ENCODE measurements at places on chromosomes 12 and 14.

DNA sequence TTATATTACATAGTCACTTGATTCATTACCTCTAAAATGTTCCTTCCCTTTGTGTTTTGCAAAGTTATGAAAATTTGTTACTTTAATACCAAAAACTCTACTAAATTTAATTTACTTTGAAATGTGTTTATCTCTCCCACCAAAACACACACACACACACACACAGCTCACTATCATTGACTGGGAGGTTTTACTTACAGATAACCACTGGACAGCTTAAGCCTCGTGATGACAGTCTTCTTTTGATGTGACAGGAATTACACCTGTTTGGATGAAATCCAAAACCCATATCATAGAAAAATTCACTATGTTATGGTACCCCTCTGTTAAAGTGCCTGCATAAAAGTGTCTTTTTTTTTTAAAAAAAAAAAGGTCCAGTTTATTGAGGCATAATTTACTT is 15.6 kb downstream of the BBS10 start:
- DNase-seq, result no peak

DNA sequence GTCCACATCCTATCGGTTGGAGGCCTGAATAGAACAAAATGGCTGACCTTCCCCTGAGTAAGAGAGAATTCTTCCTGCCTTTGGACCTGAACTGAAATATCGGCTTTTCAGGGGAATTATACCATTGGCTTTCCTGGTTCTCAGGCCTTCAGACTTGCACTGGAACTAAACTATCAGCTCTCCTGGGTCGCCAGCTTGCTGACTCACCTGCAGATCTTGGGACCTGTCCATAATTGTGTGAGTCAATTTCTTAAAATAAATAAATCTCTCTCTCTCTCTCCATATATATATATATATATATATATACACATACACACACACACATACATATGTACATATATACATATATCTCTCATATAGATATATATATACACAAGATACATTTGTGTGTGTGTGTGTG is 41.6 kb downstream of the KCNK10 start:
- no peak for DNase-seq

DNA sequence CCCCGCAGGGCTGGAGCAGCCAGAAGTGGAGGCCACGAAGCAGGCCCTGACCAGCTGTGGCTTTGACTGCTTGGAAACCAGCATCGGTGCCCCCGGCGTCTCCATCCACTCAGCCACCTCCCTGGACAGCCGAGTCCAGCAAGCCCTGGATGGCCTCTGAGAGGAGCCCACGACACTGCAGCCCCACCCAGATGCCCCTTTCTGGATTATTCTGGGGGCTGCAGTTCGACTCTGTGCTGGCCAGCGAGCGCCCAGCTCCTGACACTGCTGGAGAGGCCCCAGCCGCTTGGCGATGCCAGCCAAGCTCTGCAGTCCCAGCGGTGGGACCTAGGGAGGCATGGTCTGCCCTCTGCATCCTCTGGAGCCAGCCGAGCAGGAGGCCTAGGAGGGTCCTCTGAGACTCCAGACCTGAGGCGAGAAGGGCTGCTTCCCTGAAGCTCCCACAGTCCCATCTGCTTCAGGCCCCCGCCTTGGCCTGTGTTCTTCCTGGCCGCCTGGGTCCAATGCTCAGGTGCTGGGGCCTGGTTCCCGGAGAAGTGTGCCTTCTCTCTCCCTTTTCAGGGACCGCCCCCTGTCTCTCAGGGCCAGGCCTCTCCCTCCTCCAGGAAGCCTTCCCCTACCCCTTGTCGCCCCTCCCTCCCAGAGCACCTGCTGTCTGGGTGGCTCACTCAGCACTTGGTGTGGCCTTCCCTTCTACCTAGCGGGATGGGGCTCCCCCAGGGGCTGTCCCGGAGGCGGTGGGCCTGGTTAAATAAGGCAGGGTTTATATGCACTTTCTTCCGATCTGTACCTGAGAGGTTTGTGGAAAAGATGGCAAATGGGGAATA is 23.0 kb downstream of the MVK start:
- no peak for DNase-seq

GRCh38 chr12:5884866-5885265 is 60.2 kb downstream of the ANO2 start:
- DNase-seq, result no peak

- no peak for DNase-seq
These were observed 136.5 kb upstream of the AMIGO2 start for GRCh38 chr12:47216150-47216677.

- peak; percentile 72 for DNase-seq
These were observed 45.5 kb downstream of the FGD4 start for GRCh38 chr12:32444895-32445294.

GRCh38 chr12:32603858-32604257 is 75.2 kb upstream of the DNM1L start:
- DNase-seq, result no peak

DNA sequence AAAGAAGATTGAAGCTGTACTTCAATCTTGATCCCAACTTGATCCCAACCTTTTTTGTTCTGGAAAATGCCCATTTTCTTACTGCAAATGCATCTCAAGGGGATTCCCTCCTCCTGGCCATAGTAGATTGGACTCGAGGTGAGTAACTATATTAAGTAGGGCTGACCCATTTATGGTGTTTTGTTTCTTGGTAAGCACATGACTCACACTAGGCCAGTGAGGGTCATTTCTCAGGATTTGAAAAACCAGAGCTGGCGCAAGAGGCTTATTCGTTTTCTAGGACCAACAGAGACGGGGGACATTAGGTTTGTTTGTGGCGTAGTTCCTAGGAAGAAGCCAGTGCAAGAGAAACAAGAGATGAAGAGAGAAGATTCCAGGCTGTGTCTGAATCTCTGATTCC is 51.4 kb downstream of the MRPL42 start:
- peak; percentile 85 for DNase-seq

DNA sequence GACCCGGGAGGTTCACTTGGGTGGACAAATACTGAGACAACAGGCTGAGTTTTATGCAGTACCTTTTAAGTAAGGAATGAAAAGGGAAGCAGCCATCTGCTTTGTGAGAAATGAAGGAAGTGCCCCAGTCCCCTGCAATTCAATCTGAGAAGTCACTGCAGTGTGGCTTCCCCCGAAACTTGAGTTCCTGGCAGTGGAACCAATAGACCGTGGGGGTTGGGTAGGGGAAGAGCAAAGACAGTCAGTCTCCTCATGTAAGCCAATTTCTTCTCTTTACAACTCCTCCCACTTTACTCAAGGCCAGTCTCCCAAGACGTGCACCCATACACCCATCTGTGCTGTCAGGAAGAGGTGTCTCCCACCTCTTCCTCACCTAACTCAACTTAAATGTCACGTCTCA is 206.5 kb downstream of the BCAT1 start:
- no peak for DNase-seq

GRCh38 chr12:97568336-97569180 is 106.0 kb downstream of the RMST start:
- DNase-seq, result no peak

DNA sequence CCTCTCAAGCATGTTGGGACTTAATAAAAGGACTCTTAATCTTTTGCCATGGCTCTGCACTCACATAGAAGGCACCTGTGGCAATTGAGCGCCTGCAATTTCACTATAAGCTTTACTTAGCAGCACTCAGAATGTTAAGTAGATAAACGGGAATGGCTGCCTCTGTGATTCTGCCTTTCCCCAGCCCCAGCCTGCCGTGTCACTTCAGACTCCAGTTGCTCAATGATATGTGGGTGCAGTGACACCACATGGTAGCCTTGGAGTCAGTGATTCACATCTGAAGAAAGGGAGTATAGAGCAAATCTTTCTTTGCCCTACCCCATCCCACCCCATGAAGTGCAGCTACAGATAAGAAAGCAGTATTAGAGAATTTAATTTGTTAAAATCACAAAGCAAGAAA is 96.1 kb downstream of the ZFC3H1 start:
- DNase-seq, result no peak

- no peak for DNase-seq
These were observed 52.6 kb downstream of the FZD10 start for GRCh38 chr12:130214686-130215395.

DNA sequence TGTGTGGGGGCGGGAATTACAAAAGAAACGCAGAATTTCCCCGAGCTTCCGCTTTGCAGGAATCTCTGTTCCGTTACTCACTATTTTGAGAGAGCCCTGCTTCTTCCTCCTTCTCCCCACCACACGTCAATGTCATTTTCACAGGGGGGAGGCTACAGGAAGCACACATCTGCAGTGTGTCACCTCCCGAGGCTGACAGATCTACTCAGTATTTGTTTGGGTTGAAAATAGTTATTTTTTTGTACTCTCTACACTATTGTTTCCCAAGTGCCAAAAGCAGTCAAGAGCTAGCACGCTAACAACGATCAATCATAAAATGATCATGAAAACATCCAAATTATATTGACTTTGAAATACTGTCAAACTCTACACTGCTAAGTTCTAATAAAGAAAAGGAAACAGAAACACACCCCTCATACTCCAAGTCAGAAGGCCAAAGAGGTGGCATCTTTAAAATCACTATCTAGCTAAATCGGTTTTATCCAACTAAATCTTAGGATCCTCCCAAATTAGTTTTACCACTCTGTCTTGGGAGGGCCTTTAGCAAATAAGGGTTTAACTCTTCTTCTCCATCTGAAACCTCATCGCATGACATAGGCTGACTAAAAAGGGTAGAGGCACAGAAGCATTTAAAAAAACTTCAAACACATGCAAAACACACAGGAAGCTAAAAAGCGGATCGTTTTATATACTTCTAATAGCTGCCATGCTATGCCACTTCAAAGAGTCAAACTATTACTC is 51.8 kb downstream of the FOXN3 start:
- DNase-seq, result no peak

DNA sequence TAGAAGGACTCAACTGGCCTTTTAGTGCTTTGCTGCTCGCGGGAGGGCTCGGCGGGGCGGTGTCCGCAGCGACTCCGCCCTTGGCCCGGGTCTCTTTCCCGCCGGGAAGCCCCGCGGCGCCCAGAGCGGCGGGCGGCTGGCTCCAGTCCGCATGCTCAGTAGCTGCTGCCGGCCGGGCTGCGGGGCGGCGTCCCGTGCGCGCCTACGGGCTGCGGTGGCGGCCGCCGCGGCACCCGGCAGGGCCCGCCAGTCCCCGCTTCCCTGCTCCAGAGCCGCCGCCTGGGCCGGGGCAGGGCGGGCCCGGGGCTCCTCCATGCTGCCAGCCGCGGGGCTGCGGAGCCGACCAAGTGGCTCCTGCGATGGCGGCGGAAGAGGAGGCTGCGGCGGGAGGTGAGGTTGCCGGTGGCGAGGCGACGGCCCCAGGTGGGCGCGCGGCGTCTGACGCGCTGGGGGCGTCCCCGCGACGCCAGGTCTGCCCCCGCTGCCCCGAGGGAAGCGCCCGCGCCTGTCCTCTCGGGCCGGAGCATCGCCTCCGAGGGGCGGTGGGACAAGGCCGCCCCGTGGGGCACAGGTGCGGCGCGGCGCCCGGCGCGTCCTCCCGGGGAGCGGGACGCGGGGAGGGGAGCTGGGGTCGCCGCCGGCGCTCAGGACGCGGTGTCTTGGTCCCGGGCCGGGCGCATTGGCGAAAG is at the start of gene BMAL2:
TSS of gene BMAL2 (plus strand) at position 123 of the 689 bp plus-strand sequence. CDS start at position 360, 237 bp downstream.
- DNase-seq, result peak; percentile 47

GRCh38 chr12:84841591-84841990 is 71.0 kb downstream of the SLC6A15 start:
- DNase-seq, result no peak

DNA sequence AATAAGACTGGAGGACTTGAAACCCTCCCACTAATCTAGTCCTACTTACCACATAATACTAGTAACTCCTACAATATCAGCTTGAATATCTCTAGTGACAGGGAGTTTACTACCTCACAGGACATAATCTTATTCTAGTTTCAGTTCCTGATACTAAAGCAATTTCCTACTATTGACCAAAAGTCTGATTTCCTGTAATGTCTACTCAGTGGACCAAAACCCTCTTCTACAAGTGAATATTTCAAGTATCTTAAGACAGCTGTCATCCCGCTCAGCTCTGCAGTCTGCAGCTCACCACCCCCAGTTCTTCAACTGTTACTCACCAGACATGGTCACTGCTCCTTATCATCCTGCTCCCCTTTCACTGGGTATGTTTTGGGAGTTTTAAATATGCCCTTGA is 70.8 kb upstream of the TMCC3 start:
- DNase-seq, result no peak

GRCh38 chr14:80636071-80636470 is 305.5 kb downstream of the CEP128 start:
- peak; percentile 34 for DNase-seq

DNA sequence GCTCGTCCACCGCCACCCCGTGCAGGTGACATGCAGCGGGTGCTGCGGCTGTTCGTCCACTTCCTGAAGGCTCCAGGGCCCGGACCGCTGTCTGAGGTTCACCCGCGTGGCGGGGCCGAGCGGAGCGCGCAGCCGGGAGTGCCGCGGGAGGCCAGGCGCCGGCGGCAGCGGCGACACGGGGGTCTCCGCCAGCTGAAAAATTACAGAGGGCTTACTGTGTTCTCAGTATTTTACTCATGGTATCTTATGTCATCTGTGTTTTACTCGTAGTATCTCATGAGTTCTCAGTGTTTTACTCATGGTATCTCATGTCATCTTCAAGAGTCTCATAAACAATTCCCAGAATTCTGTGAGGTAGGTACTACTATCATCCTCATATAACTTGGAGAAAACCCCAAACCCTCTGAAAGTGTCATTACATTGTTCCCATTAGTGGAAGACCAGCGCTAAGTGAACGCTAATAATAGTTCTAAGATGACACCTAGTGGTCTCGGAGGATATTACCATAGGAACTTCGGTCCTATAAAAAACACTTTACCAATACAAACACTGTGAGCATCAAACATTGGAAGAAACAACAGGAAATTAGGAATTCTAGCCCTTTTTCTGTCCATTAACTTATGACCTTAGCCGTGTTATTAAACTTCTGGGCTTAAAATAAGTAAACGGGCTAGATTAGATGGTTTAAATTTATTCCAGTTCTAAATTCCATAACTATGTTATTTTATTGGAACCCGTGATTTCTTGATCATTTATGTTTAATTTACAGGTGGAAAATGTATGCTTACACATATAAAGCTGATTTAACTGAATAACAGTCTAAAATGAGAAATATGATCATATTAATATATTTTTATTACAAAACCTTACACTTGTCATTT is 32.4 kb downstream of the AK7 start:
- DNase-seq, result peak; percentile 57

- peak; percentile 68 for DNase-seq
These were observed 43.0 kb upstream of the CTDSP2 start for GRCh38 chr12:57889500-57889989.

DNA sequence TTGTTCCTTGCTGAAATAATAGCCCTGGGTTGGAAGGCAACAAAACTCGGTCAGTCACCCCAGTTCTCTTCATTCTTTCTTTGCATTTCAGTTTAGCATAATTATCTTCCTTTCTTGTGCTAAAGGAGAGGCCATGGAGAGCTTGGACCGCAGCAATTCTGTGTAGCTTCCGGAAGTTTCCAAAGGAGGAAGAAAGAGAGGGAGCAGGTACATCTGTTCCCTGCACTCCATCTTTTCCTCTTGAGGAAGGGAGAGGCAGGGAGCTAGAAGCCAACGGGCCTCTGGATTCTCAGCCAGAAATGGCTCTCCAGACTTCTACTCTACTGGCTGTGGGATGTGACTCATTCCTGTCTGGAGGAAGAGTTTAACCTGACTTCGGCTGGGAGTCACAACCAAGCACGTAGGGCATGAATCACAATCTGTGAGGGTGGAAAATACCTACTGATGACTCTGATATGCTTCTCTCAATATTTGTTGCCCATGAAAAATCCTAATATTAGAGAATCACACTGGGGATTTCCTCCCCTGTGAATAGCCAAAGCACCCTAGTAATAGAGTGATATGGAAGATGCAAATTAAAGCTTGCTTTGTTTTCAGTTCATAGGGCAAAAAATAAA is 17.0 kb downstream of the ANO6 start:
- peak; percentile 97 for DNase-seq

GRCh38 chr12:18414671-18415070 is 153.4 kb downstream of the PIK3C2G start:
- no peak for DNase-seq
